IMR-90 (cell line): ENCODE measurements at places on chromosomes 16 and 17. TPM values are rescaled to one million over a fixed set of nuclear protein-coding genes. Genes with fewer than 3 reads are reported as not detected.

DNA sequence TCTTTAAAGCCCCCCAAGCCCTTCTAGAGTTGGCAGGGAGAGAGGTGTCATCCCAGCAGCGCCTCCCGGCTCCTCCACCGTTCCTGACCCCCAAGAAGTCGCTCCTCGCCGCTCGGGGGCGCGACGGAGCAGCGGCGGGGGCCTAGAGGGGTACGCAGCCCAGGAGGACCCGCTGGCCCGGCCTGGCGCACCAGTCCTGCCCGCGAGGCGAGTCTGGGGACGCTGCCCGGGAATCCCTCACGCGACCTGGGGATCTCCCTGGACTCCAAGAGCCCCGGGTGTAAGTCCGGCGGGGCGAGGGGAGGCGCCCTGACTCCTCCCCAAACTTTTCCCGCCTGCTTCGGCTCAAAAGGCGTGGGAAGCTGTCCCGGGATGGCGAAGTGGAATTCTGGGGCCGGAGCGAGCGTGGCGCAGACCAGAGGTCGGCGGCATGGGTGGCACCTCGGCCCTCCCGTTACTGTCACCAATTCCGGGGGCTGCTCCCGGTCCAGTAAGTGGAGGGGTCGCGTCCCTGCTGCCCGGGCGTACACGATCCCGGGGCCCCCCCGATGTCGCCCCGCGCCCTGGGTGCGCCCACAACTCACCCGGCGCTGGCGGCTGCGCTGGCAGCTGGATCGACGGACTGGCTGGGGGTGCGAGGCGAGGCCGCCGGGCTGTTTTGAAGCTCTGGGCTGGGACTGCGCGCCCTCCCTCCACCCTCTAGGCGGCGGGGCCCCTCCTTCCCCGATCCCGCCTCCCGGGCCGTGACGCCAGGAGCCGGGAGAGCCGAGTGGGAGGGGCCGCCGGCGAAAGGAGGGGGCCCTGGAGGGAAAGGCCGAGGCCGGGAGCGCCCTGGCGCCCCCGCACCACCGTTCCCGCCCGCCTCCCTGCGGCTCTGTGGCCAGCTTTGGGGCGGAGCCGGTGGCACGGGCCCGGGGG lies at the start of gene EMP2:
TSS of gene EMP2 (minus strand) at position 634 of the 918 bp plus-strand sequence. CDS start 32,981 bp downstream, outside the sequence.
- DNase-seq = peak; percentile 65

GRCh38 chr17:27283060-27283459 lies 10.9 kb upstream of the WSB1 start:
- DNase-seq = no peak

GRCh38 chr16:66682271-66682670 lies 14.3 kb downstream of the CMTM4 start:
- no peak for DNase-seq

DNA sequence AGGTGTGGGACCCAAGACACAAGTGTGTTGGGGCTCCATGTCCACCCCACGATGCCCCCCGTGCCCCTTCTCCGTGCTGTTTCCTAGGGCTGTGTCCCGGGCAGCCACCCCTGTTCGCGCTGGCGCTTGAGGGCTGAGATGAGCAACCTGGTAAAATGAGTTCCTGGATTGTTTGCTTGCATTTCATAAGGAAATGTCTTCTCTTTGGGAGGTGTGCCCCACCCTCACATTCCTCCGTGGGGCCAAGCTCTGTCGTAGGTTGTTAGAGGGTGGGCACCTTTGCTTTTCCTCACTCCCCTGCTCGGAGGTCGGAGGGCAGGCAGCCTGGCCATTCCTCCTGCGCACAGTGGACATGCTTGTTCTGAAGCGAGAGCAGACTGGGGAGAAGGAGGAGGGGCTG lies 171.3 kb upstream of the CHMP6 start:
- no peak for DNase-seq

- DNase-seq = peak; percentile 19
These were observed 770 bp downstream of the CCNF start for GRCh38 chr16:2429771-2430663.

- no peak for DNase-seq
These were observed 1.4 kb downstream of the UBE2I start for GRCh38 chr16:1310832-1311200.

The SPSB3 gene
- 9.1 and 10.6 TPM in 2 replicates for total RNA-seq

The SLC9A5 gene
- total RNA-seq = 1.8 and 2.5 TPM in 2 replicates

The TBC1D3 gene
- not detected in 2 replicates for total RNA-seq
